Stimulated activated CD4-positive, alpha-beta T cell treated with anti-CD3 and anti-CD28 coated beads, Interleukin-2, amount 100 ng/mL, for 24 hours (primary cell): ENCODE measurements at places on chromosomes 2 and 18.

DNA sequence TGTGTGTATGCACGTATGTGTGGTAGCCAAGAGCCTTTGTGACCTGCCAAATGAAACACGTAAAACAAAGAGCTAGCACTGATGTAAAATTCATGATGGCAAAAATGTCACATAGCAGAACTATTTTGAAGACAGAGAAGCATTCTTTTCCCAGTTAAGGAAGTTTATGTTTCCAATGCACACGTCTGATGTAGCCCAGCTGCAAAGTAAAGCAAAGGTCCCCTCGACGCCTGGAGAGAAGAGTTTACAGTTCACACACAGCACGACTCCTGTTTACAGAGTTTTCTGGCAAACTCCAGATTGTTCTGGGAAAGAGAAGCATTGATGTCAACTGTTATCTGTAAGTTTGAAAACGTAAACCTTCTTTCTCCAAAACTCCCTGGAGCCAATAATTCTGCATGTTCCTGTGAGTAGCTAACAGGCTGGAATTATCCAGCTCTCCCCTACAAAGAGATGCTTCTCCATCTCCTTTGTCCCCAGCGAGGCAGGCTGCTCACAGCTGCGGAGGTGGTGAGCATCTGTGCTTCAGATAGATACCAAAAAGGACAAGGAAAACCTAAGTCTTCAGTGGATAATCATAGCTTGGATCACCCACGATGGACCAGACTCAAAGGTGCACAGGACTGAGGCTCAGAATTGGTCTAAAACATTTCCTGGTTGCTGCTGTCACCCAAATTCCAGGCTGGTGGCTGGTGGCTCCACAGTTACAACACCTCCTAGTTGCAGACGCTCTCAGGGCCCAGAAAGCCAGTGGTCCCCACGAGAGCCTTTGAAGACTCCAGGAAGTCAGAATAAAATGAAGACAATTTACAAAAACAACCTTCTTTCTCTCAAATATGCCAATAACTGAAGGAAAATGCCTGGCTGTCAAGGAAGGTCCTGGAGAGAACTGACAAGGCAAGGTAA, 87.4 kb downstream of the COL6A3 start:
- no peak for DNase-seq

- DNase-seq: no peak
These were observed 263.8 kb upstream of the CDH19 start for GRCh38 chr18:66867653-66868052.

DNA sequence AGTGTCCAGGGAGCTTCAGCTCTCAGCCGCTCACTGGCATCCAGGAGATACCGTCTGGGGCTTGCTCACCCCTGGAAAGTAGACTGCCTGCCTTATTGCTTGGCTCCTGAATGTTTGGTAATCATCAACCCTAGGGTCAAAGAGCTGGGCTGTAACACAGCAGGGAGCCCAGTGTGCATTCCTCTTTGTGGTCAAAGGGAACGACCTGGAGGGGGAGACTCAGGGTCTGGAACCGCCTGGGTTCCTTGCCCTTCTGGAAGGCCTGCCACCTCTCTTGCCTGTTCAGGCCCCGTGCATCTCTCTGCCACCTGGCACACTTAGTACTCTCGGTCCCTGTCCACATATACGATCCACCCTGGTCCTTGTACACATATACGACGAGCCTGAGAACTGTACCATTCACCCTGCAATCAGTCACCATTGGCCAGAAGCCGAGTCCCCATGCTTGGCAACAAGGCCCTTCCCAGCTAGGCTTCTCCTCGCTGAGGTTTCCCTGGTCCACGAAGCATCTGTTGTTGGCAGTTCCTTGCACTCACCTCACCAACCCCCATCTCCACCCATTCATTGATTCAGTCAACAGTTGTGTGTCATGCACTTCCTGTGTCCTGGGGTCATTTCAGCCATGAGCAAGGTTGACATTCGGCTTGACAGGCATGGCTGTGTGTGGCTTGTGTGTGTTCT, at the start of gene NAT8:
Gene NAT8 (minus strand): TSS at position 85 of the 681 bp plus-strand sequence. CDS start 794 bp downstream, outside the sequence.
- DNase-seq: no peak

DNA sequence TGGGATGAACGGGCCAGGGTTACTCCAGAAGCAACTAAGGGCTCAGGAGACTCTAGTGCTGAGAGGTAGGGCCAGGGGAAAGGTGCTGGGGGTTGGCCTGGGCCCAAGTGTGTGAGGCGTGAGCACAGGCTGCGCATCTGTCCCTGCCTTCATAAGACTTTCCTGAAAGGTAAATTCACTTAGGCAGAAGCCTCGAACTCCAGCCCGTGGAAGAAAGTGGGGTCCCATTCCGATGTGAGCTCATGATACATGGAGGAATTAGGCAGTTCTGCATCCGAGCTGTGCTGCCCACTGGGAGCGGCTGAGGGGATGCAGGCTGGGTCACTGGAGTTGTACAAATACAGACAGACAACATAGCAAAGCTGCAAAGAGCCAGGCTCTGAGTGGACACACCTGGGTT, 16.2 kb downstream of the PARD6G start:
- no peak for DNase-seq

- DNase-seq: no peak
These were observed 1465.5 kb downstream of the SUCLG1 start for GRCh38 chr2:82993609-82994008.

DNA sequence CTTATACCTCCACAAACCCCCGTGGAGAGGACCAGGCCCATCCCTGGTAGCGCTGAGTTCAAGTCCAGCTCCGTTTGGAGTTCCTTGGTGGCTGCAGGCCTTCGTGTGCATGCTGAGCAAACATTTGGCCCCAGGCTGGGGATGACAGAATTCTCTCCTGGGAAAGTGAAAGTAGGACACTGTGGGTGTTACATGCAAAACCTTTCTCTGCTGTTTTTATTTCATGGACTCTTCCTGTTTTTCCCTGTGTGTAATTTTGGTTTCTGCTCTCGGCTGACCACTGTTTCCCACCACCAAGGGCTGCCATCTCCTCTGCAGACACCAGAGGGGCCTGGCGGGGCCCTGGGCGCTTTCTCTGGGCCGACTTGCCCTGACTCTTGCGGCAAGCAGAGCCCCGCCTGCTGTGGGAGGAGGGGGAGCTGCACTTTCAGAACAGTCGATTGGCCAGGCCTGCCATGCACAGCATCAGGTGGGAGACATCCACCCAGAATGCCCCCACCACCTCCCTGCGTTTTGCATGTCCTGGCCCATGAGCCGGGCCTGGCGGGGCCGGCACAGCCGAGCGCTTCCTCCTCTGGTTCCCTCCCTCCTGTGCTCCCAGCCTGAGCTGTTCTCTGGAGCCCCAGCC, 102.4 kb downstream of the CABLES1 start:
- peak; percentile 49 for DNase-seq

GRCh38 chr2:128473175-128474035, 154.7 kb upstream of the HS6ST1 start:
- DNase-seq: peak; percentile 18

GRCh38 chr2:949384-950079, 1.1 kb upstream of the SNTG2 start:
- DNase-seq: no peak

DNA sequence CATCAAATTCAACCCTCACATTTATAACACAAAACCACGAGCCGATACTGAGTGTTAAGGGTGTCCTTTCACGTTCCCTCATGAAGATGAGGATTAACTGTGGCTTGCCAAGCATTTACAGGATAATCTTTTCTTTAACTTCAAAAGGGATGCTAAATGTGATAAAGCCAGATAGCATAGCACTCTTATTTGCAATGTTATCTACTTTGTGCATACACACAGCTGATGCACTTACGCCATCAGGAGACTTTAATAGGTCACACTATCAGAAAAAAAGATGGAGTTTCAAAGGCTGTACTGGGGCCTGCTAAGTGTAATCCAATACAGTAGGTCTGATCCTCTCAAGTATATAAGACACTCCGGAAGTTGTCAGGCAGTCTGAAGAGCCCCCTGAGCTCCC, 572.7 kb downstream of the PIK3C3 start:
- no peak for DNase-seq

GRCh38 chr2:128474036-128474955, 155.6 kb upstream of the HS6ST1 start:
- no peak for DNase-seq

- no peak for DNase-seq
These were observed 5.5 kb upstream of the CYBRD1 start for GRCh38 chr2:171516793-171517192.

- DNase-seq: no peak
These were observed 25.7 kb downstream of the UPP2 start for GRCh38 chr2:158127380-158127804.

- DNase-seq: no peak
These were observed 277.7 kb upstream of the ERBB4 start for GRCh38 chr2:212816267-212816666.

DNA sequence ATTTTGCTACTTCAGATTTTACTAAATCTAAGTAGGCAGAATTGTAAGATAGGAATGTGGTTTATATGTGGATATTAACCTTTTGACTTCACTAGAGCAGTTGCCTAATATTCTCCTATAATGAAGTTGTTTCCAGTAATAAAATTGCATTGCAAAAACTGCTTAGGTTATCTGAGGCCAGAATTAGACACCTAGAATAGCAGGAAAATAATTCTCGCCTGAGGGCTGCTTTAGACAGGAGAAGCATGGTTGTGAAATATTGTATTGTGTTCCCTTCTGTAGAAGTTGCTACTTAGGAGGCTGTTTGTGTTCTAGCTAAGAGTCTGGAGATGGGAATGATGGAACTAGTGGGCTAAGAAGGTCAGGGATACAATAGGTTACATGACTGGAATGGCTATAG, 146.3 kb downstream of the PLCL1 start:
- no peak for DNase-seq

DNA sequence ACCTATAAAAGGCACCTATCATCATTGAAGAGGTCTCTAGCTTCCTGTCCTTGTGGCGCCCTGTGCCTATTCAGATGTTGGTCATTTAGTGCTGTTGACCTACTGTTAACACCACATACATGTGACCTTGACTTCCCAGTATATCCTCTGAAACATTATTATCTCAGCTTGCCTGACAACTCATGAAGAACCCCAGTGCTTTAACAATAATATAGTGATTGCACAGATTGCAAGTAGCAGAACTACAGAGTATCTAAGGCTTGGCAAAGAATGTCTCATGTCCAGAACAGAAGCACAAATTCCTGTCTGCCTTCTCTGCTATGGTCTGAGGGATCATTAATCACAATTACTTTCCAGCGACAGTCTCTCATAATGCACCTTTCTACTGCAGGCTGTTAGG, 165.3 kb downstream of the LCLAT1 start:
- no peak for DNase-seq

- no peak for DNase-seq
These were observed 313.7 kb downstream of the ZNF521 start for GRCh38 chr18:25038261-25038660.

GRCh38 chr18:62312851-62313250, 12.3 kb upstream of the TNFRSF11A start:
- DNase-seq: no peak

DNA sequence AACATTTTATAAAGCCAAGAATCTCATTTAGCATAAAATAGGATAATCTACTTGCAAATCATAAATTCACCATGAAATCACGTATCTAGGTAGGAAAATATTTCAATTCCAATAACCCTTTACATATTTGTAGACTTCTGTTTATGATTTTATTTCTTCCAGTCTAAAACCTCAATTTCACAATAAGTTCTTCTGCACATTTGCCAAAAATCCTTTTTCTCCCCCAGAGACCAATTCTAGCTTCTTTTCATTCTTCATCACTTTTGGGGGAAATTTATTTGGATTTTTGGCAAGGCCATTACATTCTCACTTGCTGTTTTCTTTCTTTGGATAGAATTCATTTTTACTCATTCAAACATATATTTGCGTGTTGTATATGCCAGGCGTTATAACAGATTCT, 86.8 kb downstream of the SPRED2 start:
- DNase-seq: no peak

DNA sequence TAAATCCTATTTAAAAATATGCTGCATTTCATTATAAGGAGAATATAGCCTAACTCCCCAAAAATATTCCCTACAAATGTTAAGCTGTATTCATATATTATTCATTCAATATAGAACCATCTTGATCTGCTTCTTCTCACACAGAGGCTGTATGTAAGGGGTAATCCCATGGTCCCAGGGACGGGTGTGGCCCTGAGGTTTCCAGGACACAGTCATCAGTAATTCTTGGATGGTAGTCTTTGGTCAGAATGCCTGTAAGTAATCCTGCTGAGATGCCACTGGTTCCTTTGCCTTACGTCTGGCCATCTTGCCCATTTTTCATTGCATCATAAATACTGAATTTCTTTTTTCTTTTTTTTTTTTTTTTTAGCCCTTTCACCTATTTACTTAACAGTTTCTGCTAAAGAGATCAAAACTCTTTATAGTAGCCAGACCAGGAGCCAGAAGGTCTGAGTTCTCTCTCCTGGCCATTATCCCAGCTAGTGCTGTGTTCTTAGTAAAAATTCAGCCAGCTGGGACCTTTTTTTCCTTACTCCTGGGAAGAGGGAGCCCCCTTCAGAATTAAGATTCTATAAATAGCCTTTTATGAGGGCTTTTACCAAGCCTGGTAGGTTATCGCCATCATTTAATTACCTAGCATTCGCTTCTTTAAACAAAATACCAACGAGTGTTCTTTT, 134.9 kb downstream of the SOX11 start:
- DNase-seq: no peak

DNA sequence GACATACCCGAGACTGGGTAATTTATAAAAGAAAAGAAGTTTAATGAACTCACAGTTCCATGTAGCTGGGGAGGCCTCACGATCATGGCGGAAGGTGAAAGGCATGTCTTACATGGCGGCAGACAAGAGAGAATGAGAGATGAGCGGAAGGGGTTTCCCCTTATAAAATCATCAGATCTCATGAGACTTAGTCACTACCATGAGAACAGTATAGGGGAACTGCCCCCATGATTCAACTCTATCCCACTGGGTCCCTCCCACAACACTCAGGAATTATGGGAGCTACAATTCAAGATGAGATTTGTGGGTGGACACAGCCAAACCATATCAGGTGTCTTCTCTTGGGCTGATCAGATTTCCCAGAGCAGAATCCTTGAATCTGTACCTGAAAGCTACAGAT, 617.3 kb upstream of the ID2 start:
- DNase-seq: no peak

DNA sequence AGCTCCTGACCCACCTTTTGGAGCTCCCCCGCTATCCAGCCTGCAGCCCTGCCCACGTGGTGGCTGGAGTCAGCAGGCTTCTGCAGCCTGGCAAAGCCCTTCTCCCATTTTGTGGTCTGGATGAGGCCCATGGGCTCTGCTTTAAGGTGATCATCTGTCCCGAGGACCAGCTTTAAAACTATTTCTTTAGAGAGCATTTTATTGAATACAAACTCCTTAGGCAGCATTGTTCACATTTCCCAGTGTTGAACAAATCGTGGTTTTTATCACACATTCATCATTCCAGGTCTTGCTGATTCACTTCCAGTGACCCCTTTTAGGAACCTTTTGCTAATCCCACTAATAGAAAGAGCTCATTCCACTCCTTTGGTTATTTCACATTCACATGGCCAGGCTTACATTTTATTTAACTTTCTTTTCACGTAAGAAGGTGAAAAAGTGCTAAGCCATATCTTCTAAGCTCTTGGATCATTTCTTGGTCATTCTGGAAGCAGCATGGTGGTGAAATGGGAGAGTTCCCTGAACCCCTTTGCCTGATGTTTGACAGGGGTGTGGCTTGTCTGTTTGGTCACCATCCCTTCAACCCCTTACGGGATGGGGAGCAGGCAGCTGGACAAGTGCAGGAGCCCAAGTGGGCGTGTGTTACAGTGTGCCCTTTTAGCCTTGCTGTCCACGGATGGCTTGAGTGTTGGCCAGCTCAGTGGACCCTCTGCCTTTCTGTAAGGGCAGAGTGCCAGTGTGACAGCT, 80.4 kb upstream of the RAPGEF4 start:
- DNase-seq: no peak
